ENCODE measurements at places on chromosomes 16 and 17.

DNA sequence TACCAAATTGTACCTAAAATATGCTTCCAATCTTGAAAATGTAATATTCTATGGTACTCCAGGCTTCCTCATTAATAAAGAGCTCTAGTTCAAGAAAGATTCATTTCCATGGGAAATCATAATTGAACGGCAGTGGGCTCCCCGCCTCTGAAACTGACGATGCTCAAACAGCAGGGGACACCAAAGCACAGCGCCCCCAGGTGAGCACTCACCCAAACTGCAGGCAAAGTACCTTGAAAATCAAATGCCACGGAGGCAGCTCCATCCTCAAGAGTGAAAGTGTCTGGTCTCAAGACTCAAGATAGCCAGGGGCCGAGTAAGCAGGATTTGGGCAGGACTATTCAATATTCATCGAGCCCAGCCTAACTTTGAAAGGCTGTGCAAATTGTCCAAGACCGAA is 217.4 kb upstream of the TNRC6C start:
- no peak for DNase-seq

DNA sequence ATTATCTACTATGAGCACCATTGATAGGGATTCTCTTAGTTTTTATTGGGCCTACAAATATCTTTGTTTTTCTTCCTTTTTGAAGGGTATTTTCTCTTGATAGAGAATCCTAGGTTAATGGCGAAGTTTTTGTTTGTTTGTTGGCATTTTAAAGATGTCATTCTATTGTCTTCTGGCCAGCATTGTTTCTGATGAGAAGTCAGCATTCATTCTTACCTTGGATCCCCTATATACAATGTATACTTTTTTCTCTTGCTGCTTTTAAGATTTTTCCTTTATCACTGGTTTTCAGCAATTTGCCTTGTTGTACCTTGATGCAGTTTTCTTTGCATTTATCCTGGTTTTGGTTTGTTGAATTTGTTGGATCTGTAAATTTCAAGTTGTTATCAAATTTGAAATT is 130.1 kb downstream of the TOX3 start:
- no peak for DNase-seq

DNA sequence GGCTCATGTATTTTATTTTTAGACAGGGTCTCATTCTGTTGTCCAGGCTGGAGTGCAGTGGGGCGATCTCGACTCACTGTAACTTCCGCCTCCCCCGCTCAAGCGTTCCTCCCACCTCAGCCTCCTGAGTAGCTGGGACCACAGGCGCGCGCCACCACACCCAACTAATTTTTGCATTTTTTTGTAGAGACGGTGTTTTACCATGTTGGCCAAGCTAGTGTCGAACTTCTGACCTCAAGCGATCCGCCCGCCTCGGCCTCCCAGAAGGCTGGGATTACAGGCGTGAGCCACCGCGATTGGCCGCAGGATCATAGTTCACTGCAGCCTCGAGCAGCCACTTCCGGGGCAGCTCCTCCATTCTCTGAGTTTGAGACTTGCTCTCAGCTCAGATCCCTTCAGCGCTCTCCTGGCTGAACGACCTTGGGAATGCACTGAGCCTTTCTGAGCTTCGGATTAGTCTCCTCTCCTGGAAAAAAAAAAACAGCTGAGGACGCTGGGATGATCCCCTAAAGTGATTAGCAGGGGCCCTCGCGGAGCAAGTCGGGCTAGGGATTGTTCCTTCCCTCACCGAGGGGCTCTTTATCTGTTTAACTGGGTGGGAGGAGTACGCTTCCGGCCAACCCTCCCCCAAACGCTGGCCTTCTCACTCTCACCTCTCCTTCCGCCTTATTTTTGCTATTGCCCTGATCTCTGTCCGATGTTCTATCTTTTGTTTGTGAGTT is 1.1 kb upstream of the PKMYT1 start:
- DNase-seq = no peak

GRCh38 chr17:1813088-1813487 is 16.6 kb downstream of the SMYD4 start:
- no peak for DNase-seq

DNA sequence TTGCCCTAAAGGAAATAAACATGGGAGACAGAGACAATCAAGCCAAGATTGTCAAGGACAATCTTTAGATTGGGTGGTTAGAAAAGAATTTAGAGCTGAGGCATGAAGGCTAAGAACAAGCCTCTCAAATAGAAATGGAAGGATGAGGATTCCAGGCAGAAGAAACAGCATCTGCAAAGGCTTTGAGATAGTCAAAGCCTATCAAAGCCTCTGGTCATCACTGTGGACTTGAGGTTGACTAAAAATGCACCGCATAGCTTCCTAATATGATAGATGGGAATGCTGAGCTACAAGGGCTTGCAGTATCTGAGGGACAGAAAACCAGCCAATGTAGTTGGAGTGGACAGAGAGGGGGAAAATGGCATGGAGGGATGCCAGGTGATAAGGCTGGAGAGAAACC is 109.8 kb upstream of the FAM20A start:
- DNase-seq = no peak

DNA sequence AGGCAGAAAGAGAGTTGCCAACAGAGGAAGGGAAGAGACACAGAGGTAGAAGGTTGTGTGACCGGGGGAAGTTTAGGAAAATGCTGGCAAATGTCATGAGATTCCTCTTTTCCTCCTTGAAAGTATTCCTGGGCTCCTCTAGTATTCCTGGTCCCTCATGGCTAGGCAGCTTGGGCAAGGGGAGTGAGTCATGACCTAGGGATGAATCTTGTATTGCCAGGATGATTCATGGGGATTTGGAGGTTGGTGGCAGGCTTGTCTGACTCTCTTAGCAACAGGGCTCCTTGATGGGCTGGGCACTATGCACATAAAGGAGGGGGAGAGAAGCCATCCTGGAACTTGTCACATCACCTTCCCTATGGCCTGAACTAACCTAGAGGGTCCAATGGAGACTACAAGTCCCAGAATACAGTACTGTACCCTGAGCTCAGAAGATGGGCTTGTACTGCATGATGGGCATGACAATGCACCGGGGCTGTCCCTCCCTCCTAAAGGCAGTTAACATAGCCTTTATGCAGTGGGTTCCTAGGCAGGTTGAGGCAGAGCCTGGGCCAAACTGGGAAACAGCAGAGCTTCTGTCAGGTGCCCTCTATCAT is 2.1 kb upstream of the SEZ6 start:
- DNase-seq = no peak

DNA sequence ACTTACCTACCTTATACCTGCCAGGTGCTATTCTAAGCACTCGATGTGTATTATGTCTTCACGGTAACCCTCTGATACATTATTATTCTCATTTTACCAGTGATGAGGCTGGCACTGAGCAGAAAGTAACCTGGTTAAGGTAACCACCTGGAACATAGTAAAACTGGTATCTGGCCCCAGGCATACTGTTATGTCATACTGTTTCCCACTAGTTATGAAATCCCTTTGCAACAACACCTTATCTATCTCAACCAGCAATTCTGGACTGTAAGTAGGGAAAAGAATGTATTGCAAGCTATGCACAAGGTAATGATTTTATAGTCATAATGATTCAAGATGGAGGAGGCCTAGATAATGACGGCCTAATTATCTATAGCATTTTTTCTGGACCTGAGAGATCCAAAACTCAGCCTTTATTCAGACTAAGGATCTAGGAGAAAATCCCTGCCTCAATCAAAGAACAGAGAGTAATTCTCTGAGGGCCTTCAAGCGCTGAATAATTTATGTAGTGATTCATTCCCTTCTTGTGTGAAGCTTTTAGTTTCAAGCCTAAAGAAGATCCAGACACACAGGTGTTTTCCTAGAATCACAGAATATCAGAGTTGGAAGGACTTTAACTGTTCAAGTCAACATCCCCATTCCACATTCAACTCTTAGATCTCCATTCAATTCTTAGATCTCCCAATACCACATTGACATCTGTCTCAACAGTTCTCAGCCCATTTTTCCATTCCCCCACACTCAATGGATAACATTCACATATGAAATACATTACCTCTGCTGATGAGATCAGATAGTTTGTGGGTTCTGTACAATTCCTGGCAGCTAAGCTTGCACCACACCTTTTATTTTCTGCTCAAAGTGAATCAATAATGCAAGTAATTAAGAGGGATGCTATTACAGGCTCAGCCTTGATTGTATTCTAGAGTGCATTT is 14.9 kb upstream of the MMD start:
- DNase-seq = no peak

DNA sequence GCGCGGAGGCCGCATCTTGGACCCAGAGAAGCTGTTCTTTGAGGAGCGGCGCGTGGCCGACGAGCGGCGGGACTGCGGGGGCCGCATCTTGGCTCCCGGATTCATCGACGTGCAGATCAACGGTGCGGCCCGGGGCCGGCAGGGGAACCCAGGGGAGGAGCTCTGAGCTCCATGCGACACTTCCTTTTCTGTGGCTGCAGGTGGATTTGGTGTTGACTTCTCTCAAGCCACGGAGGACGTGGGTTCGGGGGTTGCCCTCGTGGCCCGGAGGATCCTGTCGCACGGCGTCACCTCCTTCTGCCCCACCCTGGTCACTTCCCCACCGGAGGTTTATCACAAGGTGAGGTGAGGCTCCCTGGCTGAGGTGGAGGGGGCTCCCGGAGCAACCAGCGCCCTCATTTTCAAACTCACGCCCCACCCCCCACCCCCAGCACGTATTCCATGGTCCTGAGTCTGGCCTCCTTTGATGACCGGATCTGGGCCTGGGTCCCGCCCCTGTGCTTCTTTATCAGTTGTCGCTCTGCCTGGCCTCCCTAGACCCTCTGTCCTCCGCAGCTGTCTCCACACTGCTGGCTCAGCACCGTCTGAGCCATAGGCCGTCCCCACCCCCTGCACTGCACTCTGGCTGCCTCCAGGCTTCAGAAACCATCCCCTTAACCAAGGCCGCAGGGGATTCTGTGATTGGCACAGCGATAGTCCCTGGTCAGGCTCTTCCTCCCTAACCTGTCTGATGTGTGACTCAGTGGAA is 787 bp downstream of the AMDHD2 start:
- no peak for DNase-seq

DNA sequence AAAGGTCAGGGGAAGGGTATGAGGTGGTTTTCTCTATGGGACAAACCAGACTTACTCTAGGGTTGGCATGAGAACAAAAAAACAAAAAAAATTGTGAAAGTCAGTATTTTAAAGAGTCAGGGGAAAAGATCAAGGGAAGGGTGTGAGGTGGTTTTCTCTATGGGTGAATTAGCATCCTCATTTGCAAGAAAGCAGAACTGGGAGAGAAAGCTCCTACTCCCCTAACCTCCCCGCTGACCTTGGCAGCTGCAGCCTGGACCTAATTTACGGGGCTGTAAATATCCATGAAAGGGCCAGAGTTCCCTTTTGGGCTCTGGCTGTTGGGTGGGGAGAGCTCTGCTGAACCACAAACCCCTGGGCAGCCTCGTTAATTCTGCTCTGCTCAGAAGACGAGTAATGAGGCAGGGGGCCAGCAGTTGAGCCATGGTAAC is 10.6 kb downstream of the RHBDL3 start:
- DNase-seq = no peak

DNA sequence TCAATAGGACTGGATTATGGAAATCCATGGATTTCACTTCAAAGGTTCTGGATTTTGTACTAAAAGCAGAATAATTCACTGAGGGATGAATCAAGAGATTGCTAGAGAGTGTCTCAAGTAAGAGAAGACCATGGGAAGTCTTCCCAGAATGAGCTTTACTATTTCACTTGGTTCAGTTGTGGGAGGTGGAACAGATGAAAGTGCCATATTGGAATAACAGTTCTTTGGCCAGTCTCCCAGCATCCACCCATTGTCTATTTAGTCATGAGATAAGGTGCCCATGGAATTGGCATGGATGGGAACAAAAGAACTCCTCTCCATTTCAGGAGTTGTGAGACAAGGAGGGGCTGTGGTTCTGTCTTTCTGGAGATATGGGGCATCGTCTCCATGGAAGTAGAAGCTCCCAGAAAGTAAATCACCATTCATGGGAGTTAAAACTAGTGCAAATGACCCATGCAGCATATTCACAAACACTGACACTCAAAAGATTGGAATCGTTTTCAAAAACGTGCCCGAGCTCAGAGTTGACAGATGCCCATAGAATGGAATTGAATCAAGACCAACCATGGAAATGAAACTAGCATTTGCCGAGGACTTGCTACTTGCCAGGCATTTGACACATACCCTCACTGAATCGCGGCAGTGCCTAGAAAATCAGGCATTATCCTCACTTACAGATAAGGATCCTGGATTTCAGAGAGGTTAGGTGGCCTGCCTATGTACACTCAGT is 36.2 kb upstream of the CLEC3A start:
- DNase-seq = no peak

GRCh38 chr16:53805752-53806151 is 101.8 kb downstream of the FTO start:
- DNase-seq = no peak

- no peak for DNase-seq
Measured at GRCh38 chr17:76132574-76133338, 8.3 kb downstream of the FOXJ1 start.

DNA sequence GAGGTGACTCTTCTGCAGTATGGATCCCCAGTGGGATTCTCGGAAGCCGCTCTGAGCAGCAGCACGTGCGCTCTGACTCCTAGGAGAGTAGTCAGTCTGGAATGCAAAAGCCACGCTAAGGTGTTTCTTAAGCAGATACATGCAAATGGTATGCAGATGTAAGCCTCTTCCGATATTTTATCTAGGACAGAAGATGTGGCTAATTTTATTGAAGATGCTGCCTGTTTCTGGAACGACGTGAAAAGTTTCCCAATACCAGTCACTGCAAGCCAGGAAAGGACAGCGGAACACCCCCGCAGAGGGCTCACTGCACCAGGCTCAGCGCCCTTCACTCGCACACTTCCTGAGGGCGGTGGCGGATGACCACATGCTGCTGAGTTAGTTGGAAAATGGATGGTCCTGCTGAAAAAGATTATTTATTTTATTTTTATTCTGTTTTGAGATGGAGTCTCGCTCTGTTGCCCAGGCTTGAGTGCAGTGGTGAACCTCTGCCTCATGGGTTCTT is 10.1 kb downstream of the FADS6 start:
- no peak for DNase-seq

DNA sequence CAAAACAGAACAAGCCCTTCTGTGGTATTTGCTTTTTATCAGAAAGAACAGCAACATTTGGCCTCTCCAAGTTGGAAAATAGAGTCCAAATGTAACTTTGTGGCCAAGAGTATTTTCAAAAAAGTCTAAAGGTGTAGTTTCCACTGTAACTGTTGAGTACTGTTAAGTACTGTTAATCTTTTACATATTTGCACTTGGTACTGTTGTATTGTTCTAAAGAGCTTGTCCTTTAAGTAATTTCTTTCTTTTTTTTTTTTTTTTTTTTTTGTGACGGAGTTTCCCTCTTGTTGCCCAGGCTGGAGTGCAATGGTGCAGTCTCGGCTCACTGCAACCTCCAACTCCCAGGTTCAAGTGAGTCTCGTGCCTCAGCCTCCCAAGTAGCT is 21.5 kb downstream of the LDAF1 start:
- DNase-seq = no peak
